A549 (cell line): ENCODE measurements at places on chromosomes 3 and 15.

DNA sequence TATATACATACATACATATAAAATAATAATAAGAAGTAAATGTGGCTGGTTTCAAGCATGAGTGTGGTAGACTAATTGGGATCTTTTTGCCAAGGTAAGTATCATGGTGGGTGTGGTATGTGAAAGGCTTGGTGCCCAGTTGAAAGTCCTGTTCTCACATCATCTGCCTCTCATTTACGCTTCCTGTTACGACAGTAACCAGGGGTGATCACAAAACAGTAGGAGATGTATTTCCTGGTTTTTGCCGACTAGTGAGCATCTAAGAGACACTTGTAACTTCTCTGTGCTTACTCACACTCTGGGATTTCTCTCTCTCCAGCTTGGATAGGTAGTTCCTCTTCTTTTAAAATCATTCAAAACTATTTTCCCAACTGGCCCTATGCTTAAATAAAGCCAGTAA is 1028.3 kb upstream of the NR2F2 start:
- DNase-seq = peak; percentile 31

- DNase-seq = no peak
Observed at GRCh38 chr15:64763021-64763420, 12.4 kb downstream of the RBPMS2 start.

DNA sequence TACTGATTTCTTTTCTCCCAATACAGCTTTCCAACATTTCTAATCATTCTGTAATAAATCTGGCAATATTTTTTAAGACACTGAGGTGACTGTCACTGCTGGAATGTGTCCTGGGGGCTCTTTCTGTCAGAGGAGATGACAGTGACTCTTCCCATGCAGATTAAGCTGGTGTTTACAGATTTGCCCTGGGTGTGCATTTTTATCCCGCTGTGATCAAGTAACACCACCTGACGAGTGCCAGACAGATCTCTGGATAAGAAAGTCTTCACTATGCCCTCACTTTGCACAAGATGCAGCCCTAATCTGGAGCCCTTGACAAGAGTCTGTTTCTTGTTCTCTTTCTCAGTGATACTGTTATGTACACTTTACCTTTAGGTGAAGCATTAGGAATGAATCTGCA is 477.7 kb downstream of the ZIC1 start:
- DNase-seq = no peak

- DNase-seq = no peak
Observed at GRCh38 chr3:45330510-45331295, 57.7 kb upstream of the LARS2 start.

DNA sequence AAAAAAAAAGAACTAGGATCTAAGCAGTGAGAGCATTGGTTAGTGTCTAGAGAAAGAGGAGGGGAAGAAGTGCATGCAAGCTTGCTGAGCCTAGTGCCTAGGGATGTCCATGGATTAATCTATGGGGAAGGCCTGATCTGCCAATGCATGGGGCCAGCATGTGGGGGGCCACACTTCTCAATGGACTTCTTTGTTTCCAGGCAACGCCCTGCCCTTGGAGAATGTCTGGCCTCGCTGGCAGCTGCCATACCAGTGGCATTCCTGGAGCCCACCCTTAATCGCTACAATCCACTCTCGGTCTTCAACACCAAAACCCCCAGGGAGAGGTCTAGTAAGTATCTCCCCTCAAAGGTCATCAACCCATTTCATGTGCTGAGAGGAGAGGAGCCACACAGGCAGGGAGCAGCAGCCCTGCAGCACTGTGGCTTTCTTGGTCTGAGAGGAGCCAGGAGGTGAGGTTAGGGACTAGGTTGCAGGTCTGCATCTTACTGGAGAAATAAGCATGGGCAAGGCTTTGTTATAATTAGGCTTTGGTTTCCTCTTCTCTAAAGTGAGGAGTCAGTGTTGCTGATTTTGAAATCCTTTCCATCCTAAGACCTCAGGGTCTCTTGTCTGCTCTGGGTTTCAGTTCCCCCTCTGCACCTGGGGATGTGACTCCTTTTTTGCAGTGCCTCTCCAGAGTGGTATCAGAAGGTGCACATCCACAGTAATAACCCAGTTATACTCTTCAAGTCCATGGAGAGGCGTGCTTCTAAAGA is 188.1 kb upstream of the CHRM5 start:
- no peak for DNase-seq

DNA sequence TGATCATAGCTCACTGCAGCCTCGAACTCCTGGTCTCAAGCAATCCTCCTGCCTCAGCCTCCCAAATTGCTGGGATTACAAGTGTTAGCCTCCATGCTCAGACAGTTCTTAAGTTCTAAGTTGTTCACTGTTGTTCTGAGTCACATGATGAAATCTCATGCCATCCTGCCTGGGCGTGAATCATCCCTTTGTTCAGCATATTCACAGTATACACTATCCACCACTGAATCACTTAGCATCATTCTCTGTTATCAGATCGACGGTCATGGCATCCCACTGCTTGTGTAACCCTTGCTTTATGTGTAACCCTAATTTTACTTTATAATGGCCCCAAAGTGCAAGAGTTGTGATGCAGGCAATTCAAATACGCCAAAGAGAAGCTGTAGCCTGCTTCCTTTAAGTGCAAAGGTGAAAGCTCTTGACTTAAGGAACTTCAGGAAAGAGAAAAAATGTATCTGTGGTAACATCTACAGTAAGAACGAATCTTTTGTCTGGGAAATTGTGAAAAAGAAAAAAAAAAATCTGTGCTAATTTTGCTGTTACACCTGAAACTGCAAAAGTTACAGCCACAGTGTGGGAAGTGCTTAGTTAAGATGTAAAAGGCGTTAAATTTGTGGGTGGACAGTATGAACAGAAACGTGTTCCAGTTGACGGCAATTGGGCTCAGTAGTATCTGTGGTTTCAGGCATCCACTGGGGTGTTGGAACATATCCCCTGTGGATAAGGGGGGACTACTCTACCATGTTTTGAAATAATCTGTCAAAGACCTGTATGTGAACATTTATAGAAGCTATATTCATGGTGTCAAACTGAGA is 80.6 kb downstream of the PCOLCE2 start:
- peak; percentile 32 for DNase-seq

- no peak for DNase-seq
Observed at GRCh38 chr3:37645517-37646380, 215.9 kb upstream of the CTDSPL start.

GRCh38 chr15:65758242-65758641 is 33.9 kb downstream of the DENND4A start:
- DNase-seq = no peak

- peak; percentile 99 for DNase-seq
Observed at GRCh38 chr3:5022966-5023776, 43.9 kb downstream of the BHLHE40 start.

DNA sequence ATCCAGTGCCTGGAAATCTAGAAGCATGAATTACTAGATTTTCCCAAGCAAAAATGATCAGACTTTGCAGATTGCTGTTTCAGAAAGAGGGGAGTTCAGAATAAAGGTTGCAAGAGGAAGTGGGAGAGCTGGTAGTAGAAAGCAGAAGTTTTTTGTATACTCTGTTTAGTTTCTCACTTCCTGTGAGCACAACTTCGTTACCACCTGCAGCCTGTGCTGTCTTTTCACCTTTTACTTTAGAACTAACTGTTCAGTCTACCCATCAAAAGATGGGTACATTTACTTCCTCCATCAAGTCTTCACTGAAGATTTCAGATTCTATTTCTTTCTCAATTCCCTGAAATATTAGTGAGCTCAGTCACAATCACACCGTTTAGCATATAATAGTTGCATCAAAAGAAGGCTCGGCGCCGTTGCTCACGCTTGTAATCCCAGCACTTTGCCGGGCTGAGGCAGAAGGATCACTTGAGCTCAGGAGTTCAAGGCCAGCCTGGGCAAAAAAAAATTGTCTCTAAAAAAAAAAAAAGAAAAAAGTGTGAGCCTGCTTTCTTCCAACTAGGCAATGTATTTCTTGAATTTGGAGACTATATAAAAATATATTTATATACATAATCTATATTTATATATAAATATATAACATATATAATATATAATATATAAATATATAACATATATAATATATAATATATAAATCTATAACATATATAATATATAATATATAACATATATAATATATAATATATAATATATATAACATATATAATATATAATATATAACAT is 1.8 kb upstream of the CEP97 start:
- DNase-seq = no peak

- DNase-seq = no peak
Observed at GRCh38 chr3:108736821-108737220, 20.4 kb downstream of the RETNLB start.

DNA sequence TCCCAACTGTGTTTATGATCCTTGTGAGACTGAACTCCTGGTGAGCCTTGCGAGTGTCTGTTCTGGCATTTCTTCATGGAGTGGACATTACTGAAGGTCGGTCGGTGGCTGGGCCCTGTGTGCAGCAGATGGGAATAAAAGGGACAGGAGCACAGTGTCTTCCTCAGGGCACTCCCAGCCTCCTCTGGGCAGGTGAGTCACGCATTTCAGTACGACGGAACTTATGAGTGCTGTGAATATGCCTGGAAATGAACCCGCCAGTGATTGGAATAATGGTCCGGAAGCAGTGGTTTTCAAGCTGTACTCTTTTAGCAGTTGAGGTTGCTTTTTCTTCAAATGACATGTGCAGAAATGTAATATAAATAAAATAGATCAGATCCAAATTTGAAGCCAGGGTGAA is 55.1 kb downstream of the LARS2 start:
- DNase-seq = no peak

DNA sequence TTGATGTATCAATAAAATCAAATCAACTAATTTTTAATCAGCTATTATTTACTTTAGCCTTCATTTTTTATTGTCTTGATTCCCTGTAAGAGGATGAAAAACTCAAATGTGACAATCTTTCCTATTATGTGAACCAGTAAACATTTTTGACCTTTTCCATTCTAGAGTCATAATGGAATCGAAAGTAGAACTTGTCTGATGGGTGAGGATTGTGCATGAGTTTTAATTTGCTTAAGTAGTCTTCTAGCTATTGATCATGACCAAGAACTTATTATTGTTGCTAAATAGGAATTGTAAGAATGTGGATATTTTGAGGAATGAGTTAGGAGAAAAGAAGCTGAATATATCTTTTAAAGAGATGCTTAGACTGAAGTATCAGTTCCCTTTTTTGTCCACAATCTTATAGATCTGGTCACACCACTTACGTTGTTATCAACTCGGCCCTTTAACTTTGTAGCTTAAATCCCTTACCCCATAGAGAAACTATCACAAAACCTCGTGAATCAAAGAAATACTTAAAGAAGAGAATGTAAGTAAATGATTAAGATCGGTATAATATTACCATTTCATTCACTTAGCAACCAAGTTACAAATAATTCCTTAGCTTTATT is 147.3 kb downstream of the TP63 start:
- DNase-seq = no peak

DNA sequence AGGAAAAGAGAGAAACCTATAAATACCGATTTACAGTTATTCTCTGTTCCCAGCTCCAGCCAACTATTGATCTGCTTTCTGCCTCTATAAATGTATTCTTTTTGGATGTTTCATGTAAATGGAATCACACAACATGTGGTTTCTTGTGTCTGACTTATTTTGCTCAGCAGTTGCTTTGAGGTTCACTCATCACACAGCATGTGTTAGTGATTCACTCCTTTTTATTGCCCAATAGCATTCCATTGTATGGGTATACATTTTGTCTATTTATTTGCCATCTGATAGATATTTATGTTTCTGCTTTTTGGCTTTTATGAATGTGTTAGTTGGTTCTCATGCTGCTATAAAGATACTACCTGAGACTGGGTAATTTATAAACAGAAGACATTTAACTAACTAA is 23.6 kb downstream of the CCR1 start:
- no peak for DNase-seq

GRCh38 chr15:79433276-79433990 is 1.3 kb downstream of the MINAR1 start:
- peak; percentile 29 for DNase-seq

- DNase-seq = no peak
Observed at GRCh38 chr3:19811689-19812088, 122.3 kb downstream of the EFHB start.

GRCh38 chr15:53203454-53203853 is 413.3 kb upstream of the ONECUT1 start:
- DNase-seq = no peak

DNA sequence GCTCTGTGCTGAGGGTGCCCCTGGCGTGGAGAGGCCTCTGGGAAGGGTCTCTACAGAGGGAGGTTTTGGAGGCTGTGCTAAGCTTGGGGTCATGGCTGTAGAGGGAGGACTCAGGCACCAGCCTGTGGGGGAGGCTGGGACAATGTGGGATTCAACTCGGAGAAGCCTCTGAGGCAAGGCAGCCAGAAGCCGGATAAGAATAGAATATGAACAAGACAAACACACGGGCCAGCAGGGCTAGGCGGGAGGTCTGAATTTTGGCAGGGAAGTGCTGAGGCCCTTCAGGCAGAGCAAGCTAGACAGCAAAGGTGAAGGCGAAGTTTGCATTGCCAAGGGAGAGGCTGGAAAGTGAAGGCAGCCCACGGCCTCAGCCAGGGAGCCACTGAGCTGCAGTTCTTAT is 612.1 kb upstream of the NR2F2 start:
- DNase-seq = no peak
